ENCODE measurements at places on chromosomes 1 and 21.

- DNase-seq = peak; percentile 32
Observed at GRCh38 chr1:41343790-41344699, 17.2 kb upstream of the FOXO6 start.

- no peak for DNase-seq
Observed at GRCh38 chr1:83932281-83932680, 66.7 kb downstream of the TTLL7 start.

- DNase-seq = peak; percentile 38
Observed at GRCh38 chr1:17581389-17582123, 42.1 kb downstream of the ARHGEF10L start.

- no peak for DNase-seq
Observed at GRCh38 chr21:27213303-27213702, 246.4 kb upstream of the ADAMTS5 start.

GRCh38 chr1:54806931-54807611 is 5.9 kb upstream of the TTC22 start:
- DNase-seq = peak; percentile 62

GRCh38 chr1:113657126-113657525 is 102.2 kb downstream of the PHTF1 start:
- no peak for DNase-seq

- DNase-seq = no peak
Observed at GRCh38 chr1:202286622-202287097, 55.1 kb downstream of the UBE2T start.

- DNase-seq = no peak
Observed at GRCh38 chr1:240621249-240621648, 9.3 kb upstream of the GREM2 start.

GRCh38 chr1:46456411-46456963 is 33.1 kb upstream of the DMBX1 start:
- no peak for DNase-seq

- no peak for DNase-seq
Observed at GRCh38 chr1:116553386-116554115, 17.3 kb downstream of the CD58 start.

GRCh38 chr1:10253755-10254154 is 43.4 kb downstream of the KIF1B start:
- DNase-seq = peak; percentile 33

- no peak for DNase-seq
Observed at GRCh38 chr1:228684607-228685006, 50.7 kb upstream of the RHOU start.

DNA sequence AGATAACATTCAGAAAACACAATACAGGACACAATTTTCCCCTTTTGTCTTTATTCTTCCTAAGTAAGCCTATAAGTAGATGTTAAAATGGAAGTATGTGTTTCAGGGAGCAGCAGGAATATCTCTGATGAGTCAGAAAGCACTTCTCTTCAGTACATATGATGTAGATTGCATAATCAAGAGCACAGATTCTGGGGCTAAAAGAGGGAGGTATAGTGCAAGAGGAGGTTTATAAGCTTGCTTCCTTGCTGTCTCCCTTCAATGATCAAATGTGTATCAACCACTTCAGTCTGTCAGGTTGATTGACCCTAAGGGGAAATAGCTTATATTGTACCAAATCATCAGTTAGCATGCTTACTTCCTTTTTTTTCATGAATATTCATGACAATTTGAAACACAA is 822.8 kb downstream of the BRINP3 start:
- no peak for DNase-seq

DNA sequence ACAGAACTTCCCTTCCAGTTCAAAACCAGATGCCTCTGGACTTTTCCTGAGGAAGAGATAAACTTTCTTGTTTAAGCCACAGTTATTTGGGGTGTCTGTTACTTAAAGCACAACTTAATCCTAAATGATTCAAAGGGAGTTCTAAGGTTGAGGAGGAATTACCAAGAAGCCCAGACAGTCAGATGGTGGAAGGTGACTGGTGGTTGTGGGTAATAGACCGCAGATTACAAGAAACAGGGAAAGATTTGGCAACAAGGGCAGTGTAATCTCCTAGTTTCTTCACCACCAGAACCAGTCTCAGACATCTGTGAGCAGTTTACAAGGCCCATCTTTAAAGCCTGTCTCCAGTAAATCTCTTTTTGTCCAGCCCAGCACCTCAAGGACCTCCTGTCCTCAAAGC is 130.1 kb upstream of the CTTNBP2NL start:
- no peak for DNase-seq

DNA sequence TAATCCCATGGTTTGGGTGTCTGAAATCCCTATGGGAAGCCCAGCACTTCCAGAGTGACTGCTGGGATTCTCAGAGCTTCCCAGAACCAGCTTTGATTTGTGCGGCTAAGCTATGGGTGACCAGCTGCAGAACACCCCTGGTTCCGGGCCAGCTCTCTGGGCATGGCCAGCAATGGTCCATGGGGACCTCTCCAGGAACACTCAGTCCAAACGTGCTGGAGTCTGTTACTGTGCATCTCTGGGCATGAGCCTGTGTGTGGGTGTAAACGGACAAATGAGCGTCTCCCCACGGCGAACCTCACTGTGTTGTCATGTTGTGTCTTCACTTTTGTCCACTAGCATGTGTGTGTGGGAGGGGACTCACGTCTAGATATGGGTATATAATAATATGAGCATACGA is 54.4 kb downstream of the MAB21L3 start:
- no peak for DNase-seq

DNA sequence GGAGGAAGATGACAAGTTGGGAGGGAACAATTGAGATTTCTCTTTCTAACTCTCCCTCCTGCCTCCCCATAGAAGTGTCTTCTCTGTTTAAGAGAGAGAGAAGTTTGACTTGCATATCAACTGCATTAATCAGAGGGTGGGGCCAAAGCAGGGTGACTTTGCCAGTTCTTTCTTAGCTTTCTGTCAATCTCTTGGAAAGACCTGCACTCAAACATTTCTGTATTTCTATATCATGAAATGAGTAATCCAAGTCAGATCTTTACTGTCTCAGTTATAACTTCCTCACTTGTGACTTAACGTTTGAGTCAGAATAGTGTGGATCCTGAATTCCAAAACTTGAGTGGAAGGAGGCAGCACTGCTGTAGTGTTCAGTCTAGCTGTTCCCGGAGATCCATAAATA is 180.8 kb upstream of the KCNK2 start:
- no peak for DNase-seq

- DNase-seq = no peak
Observed at GRCh38 chr1:53128401-53128800, 14.0 kb downstream of the SLC1A7 start.

GRCh38 chr1:62844030-62844429 is 60.1 kb downstream of the ATG4C start:
- DNase-seq = no peak

- peak; percentile 49 for DNase-seq
Observed at GRCh38 chr1:234607109-234608024, 2.6 kb downstream of the IRF2BP2 start.

DNA sequence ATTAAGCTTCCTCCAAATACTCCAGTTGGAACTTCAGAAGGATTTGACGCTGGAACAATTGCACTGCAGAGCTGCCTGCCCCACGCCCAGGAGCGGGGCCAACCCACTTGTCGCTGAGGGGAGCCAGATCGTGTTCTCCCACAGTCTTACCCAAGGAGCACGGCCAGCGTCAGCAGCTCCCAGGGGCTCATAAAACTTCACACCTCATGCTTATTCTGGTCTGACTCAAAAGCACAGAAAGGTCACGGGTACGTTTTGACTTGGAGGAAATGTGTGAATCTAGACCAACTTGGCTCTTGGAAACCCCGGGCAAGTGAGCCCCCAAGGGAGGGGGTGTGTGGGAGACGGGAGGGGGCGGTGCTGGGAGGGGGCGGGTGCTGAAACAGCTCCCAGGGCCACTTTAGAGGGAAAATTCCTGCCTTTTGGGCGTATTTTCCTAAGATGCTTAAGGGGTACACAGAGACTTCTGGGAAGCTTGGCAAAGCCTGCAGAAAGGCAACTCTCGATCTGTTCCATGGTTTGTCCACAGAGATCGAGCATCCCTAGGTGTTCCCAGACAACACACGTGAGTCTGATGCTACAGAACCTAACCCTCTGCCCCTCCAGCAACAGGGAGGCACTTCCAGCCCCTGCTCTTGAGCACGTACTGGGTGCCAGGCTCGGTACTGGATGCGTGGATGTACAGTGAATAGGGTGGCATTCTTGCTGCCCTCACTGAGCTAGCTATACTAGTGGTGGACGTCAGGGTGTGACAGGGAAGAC is 98.9 kb downstream of the DHRS3 start:
- DNase-seq = peak; percentile 75

GRCh38 chr1:20586953-20587660 is 1.8 kb upstream of the CDA start:
- DNase-seq = no peak

- no peak for DNase-seq
Observed at GRCh38 chr1:13588946-13589796, 5.5 kb downstream of the PDPN start.
